Stimulated activated CD4-positive, alpha-beta T cell treated with anti-CD3 and anti-CD28 coated beads, Interleukin-1b, Interleukin-23, amount 100 ng/mL, for 1 hour (primary cell): ENCODE measurements at places on chromosomes 6 and 20.

- DNase-seq = no peak
These were observed 20.7 kb downstream of the RIPK1 start for GRCh38 chr6:3088968-3089367.

- DNase-seq = no peak
These were observed 58.2 kb downstream of the TRIM27 start for GRCh38 chr6:28865401-28866204.

GRCh38 chr20:37567331-37567665, 39.6 kb upstream of the BLCAP start:
- no peak for DNase-seq

- no peak for DNase-seq
These were observed 99.9 kb downstream of the OTOR start for GRCh38 chr20:16848061-16848460.

DNA sequence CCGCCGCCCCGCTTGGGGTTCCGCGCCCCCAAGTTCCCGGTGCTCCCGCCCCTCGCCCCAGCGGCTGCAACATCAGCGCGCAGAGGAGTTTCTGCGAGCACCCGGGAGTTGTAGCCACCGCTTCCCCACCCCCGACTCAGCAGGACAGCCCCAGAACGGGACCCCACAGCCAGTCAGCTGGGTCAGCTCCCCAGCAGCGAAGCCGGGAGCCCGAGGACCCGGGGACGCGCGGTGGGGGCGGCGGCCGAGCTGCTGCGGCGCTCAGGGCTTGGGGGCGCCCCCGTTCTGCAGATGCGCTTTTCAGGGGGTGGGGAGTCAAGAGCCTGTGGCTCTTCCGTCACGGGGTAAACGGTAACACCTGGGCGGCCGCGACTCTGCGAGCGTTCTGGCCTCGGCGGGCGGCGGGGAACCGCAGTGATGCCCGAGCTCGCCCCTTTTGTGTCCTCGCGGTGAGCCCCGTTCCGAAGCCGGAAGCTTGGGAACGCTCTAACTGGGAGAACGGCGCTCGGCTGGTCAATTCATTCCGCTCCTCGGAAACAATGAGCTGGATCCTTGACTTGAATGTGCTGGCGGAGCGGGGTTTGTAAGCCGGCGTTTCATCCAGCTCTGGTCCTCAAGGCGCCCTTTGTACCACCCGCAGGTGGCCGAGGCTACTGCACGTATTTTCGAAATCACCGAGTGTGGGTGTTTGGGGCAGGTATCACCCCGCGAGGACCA, 774 bp downstream of the PLEKHG1 start:
- peak; percentile 4 for DNase-seq

GRCh38 chr6:31690231-31691077, 9.6 kb upstream of the LY6G5C start:
- no peak for DNase-seq

GRCh38 chr6:157649311-157650260, 173.5 kb upstream of the SNX9 start:
- no peak for DNase-seq
